ENCODE measurements at places on chromosomes 4 and X.

GRCh38 chr4:25043548-25043947 is 12.8 kb upstream of the LGI2 start:
- DNase-seq = no peak

- DNase-seq = peak; percentile 36
These were observed 476.2 kb downstream of the PPARGC1A start for GRCh38 chr4:23413631-23414030.

GRCh38 chr4:8761824-8762205 is 109.8 kb downstream of the HMX1 start:
- DNase-seq = no peak

DNA sequence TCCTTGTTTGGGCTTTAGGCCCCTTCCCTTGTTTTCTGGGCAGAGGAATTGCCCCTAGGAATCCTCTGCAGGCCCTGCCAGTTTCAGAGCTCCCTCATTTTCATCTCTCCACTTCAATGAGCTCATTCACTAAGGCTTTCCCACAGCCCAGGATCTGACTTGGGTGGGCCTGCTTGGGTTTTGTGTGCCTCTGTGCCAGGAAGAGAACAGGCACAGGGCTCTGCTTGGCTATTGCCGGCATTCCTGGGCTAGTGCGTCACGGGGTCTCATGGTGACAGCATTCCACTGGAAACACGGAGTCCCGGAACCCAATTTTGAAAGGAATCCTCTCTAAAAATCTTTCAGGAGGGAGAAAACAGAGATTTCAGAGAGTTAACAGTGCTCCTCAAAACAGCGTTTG is 150.5 kb downstream of the VCX3A start:
- no peak for DNase-seq

GRCh38 chrX:16484338-16484737 is 165.6 kb upstream of the S100G start:
- DNase-seq = no peak

DNA sequence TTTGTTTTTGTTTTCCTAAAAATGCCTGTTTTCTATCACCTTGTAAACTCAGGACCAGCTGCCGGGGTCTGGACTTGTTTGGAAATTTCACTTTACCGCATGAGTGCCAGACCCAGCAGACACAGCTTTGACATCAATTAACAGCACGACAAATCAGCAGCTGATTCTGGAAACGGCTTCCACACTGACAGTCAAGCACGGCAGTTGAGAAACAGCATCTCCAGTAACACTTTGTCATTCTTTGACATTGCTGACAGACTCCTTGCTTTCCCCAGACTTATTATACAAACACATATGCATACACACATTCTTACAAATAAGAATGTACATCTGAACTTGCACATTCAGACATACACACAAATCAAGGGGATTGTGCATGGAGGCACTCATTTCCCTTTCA is 1017.6 kb upstream of the HS3ST1 start:
- DNase-seq = no peak

GRCh38 chrX:130539721-130540321 is 138.0 kb downstream of the RBMX2 start:
- DNase-seq = no peak

All from muscle of back (tissue), 13 donors.